Natural killer cell treated with Interleukin-12 subunit alpha and Interleukin-12 subunit beta and Interleukin-15 and Interleukin-18, amount 100 ng/mL, for 72 hours (primary cell): ENCODE measurements at places on chromosomes 13 and 19. TPM values are rescaled to one million over a fixed set of nuclear protein-coding genes. Genes with fewer than 3 reads are reported as not detected.
A peak's percentile ranks its signal among the peaks of the same experiment; 100 is the strongest.

DNA sequence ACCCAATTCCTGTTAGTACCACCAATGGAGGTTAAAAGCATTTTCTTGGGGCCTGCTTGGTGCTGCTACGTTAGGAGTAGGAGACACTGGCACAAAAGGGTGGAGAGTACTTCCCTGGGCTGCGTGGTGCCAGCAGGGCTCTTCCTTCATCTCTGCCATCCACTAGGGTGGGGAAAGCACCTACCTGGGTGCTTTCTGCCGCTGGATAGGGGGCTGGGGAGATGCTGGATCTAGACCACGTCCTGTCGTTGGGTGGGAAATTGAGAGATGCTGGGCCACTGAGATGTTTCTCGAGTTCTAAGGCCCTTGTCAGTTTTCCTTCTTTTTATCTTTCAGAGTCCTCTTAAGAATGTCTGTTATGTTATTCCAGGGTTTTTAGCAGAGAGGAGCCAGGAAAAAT is 6.7 kb upstream of the FCGBP start:
- peaks cover 70% of the 10 kb centered on the region for H3K4me1 ChIP-seq
- H3K27me3 ChIP-seq: no peaks in the 10 kb centered on the region
- DNase-seq: no peak
- H3K27ac ChIP-seq: peak overlapping the region; percentile 89
- peak overlapping the region; percentile 88 for H3K4me3 ChIP-seq
- peaks cover 12% of the 10 kb centered on the region for H3K36me3 ChIP-seq

- no peak overlapping the region for H3K4me3 ChIP-seq
- no peak for DNase-seq
- H3K27me3 ChIP-seq: no peaks in the 10 kb centered on the region
- peak overlapping the region; percentile 17 for H3K27ac ChIP-seq
- H3K36me3 ChIP-seq: peaks cover 5% of the 10 kb centered on the region
These were observed 1.1 kb upstream of the SWSAP1 start for GRCh38 chr19:11373166-11373884.

GRCh38 chr13:94683409-94683808 is 28.9 kb downstream of the SOX21 start:
- H3K4me1 ChIP-seq: no peaks in the 10 kb centered on the region
- H3K27ac ChIP-seq: no peak overlapping the region
- no peak for DNase-seq
- no peaks in the 10 kb centered on the region for H3K36me3 ChIP-seq
- no peak overlapping the region for H3K4me3 ChIP-seq

GRCh38 chr19:17402982-17403855 is 2.2 kb downstream of the BST2 start:
- no peak for DNase-seq
- no peaks in the 10 kb centered on the region for H3K27me3 ChIP-seq
- peak overlapping the region; percentile 96 for H3K4me3 ChIP-seq
- H3K36me3 ChIP-seq: no peaks in the 10 kb centered on the region

- H3K27me3 ChIP-seq: peaks cover 8% of the 10 kb centered on the region
- H3K4me1 ChIP-seq: no peaks in the 10 kb centered on the region
- DNase-seq: no peak
- H3K4me3 ChIP-seq: no peak overlapping the region
- no peaks in the 10 kb centered on the region for H3K36me3 ChIP-seq
These were observed 55.0 kb upstream of the MAB21L1 start for GRCh38 chr13:35531526-35531925.

Gene ZNF723
- not detected for total RNA-seq

Gene DOCK6
- total RNA-seq: 1.7 TPM

Gene FCGBP
- 6.6 TPM for total RNA-seq

Gene BORA
- total RNA-seq: 15.7 TPM
